ENCODE measurements at places on chromosomes 3 and 15. TPM values are rescaled to one million over a fixed set of nuclear protein-coding genes. Genes with fewer than 3 reads are reported as not detected.

ECE2 gene
- total RNA-seq, result not detected

GJD2 gene
- total RNA-seq, result not detected

ZNF860 gene
- 0.86 TPM for total RNA-seq

AKAP13 gene
- 164 TPM for total RNA-seq

AMT gene
- 1.3 TPM for total RNA-seq

SI gene
- total RNA-seq, result not detected

PPP1R14D gene
- not detected for total RNA-seq

TMC3 gene
- not detected for total RNA-seq

NLGN1 gene
- total RNA-seq, result 18.1 TPM

RSRC1 gene
- 43.6 TPM for total RNA-seq

ARPP21 gene
- total RNA-seq, result not detected

BFSP2 gene
- not detected for total RNA-seq

BCHE gene
- total RNA-seq, result 1.6 TPM

ALG1L2 gene
- total RNA-seq, result 0.86 TPM

CILP gene
- under 0.01 TPM for total RNA-seq

RTP3 gene
- total RNA-seq, result 0.43 TPM

ITIH4 gene
- total RNA-seq, result 1.3 TPM

CCDC9B gene
- total RNA-seq, result 40.3 TPM

ITPKA gene
- 1.6 TPM for total RNA-seq

CYP11A1 gene
- total RNA-seq, result 0.64 TPM

P4HTM gene
- total RNA-seq, result 26.8 TPM

UBAP1L gene
- total RNA-seq, result 2.3 TPM

STRIT1 gene
- total RNA-seq, result not detected

AQR gene
- total RNA-seq, result 38.4 TPM

BSN gene
- under 0.01 TPM for total RNA-seq

PRKCD gene
- 1.7 TPM for total RNA-seq

CYP1A2 gene
- not detected for total RNA-seq

SLCO3A1 gene
- 8.6 TPM for total RNA-seq

CLASP2 gene
- total RNA-seq, result 64.3 TPM

DUOXA1 gene
- not detected for total RNA-seq

PHLDB2 gene
- 82.1 TPM for total RNA-seq

GOLGA8Q gene
- 0.43 TPM for total RNA-seq

OCA2 gene
- total RNA-seq, result under 0.01 TPM

TRAK1 gene
- total RNA-seq, result 44.5 TPM

SEMA3B gene
- total RNA-seq, result 23.3 TPM

CD80 gene
- total RNA-seq, result not detected

PTPN9 gene
- total RNA-seq, result 23.5 TPM

FBXL2 gene
- 16.8 TPM for total RNA-seq

CA12 gene
- total RNA-seq, result 8.1 TPM

ADAMTSL3 gene
- total RNA-seq, result under 0.01 TPM

CLDN16 gene
- 0.43 TPM for total RNA-seq

TRAIP gene
- total RNA-seq, result 3.5 TPM

GP9 gene
- not detected for total RNA-seq

KIF23 gene
- total RNA-seq, result 60.5 TPM

SETMAR gene
- total RNA-seq, result 11.3 TPM

LRRN1 gene
- total RNA-seq, result under 0.01 TPM

MCF2L2 gene
- total RNA-seq, result 0.64 TPM

MEF2A gene
- total RNA-seq, result 28.1 TPM

TNFSF10 gene
- total RNA-seq, result 0.43 TPM

PEX5L gene
- under 0.01 TPM for total RNA-seq

MUSTN1 gene
- not detected for total RNA-seq
